NCI-H1930 (cell line): ENCODE measurements at places on chromosomes 6 and 20.

- DNase-seq, result no peak
Observed at GRCh38 chr6:142378138-142378875, 76.5 kb downstream of the ADGRG6 start.

GRCh38 chr6:64293298-64293697, 657.7 kb downstream of the PHF3 start:
- DNase-seq, result no peak

DNA sequence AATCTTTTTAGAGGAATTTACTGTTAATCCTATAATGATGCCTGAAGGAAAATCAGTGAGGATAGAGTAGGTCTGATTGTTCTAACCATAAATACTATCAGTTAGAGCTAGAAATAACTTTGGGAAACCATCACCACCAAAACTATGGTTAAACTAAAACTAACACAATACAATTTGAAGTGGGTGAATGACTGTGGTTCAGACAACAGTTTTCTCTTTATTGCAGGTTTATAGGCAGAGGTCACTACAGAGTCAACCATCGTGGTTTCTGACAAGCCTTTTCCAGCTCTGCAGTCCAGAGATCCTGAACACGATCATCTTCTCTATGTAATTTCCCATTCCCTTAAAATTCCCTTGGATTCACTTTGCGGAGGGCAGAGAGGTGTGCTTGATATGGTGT, 134.3 kb downstream of the IBTK start:
- no peak for DNase-seq

DNA sequence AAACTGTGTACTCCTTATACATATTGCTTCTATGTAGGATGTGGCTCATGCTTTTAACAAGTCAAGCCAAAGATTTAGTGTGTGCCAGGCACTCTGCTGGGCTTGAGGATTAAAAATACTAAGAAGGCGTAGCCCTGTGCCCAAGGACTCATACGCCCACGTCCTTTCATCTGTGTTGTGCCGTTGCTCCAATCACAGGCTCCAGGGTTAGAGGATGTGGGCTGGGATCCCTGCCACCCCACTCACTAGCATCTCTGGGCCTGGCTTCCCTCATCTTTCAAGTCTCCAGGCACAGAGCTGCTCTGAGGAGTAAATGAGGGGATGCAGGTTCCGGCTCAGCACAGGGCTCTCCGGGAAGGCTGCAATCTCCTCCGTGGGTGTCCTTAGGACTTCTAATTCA, 214.2 kb downstream of the SYNDIG1 start:
- DNase-seq, result no peak

- no peak for DNase-seq
Observed at GRCh38 chr6:81876971-81877370, 124.5 kb upstream of the TENT5A start.

- DNase-seq, result no peak
Observed at GRCh38 chr6:168725802-168726201, 284.8 kb downstream of the SMOC2 start.

DNA sequence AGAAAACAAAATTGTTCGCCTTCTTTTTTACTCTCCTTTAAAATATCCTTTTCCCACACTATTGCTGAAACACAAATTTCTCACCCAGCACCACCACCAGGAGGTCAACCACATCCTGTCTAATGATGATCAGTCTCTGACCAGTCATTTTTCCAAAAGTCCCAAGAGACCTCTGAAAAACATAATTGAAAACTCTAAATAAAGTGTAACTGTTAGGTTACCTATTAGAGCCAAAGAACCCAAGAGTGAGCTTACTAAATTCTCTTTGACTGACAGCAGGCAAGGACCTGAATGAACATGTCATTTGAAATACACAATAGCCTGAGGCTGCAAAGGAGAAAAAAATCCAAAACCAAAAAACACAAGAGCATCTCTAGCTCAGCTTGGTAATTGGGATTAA, 735.4 kb downstream of the CBLN4 start:
- DNase-seq, result no peak

GRCh38 chr6:143039548-143039947, 21.1 kb upstream of the AIG1 start:
- no peak for DNase-seq

GRCh38 chr6:149318581-149319286, 1.2 kb downstream of the TAB2 start:
- no peak for DNase-seq
